T-helper 9 cell (primary cell): ENCODE measurements at places on chromosomes 12 and 14.

DNA sequence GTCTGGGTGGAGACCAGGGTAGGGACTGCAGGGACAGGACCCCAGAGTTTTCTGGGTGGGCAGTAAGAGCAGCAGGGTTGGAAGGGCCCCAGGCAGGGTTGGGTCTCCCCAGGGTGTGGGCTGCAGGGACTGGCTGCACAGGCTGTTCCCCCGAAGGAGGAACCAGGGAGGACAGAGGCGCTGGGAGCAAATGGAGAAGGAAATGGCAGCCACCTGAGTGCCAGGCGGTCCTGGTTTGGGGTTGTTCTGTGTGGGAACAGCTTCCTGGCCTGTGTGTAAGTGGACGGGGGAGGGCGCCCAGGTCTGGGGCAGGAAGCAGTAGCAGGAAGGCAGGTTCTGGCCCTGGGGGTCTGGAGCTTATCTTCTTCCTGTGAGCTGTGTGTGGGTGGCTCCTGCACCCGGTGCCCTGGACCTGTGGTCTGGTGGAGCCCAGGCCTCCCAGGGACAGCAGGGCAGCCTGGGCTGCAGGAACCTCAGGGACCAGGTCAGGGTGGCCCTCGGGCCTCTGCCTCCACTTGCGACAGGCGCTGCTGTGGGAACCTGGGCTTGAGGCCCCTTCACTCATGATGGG lies 372.8 kb downstream of the TMEM121 start:
- DNase-seq = no peak

- DNase-seq = no peak
Measured at GRCh38 chr12:96350982-96351381, 49.3 kb downstream of the CDK17 start.

GRCh38 chr12:58189893-58190292 lies 248.5 kb downstream of the ATP23 start:
- DNase-seq = no peak

DNA sequence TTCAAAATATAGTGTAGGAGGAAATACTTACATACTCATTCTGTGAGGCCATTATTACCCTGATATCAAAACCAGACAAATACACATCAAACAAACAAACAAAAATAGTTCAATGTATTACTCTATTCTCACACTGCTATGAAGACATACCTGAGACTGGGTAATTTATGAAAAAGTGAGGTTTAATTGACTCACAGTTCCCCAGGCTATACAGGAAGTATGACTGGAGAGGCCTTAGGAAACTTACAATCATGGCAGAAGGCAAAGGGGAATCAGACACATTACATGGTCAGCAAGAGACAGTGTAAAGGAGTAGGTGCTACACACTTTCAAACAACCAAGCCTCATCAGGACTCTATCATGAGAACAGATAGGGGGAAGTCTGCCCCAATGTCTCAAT lies 1023.2 kb downstream of the TMTC2 start:
- DNase-seq = no peak

- no peak for DNase-seq
Measured at GRCh38 chr14:54762296-54762695, 140.3 kb downstream of the GCH1 start.

- no peak for DNase-seq
Measured at GRCh38 chr14:32571995-32572866, 243.1 kb downstream of the AKAP6 start.

- no peak for DNase-seq
Measured at GRCh38 chr12:29638528-29638927, 141.0 kb upstream of the OVCH1 start.

DNA sequence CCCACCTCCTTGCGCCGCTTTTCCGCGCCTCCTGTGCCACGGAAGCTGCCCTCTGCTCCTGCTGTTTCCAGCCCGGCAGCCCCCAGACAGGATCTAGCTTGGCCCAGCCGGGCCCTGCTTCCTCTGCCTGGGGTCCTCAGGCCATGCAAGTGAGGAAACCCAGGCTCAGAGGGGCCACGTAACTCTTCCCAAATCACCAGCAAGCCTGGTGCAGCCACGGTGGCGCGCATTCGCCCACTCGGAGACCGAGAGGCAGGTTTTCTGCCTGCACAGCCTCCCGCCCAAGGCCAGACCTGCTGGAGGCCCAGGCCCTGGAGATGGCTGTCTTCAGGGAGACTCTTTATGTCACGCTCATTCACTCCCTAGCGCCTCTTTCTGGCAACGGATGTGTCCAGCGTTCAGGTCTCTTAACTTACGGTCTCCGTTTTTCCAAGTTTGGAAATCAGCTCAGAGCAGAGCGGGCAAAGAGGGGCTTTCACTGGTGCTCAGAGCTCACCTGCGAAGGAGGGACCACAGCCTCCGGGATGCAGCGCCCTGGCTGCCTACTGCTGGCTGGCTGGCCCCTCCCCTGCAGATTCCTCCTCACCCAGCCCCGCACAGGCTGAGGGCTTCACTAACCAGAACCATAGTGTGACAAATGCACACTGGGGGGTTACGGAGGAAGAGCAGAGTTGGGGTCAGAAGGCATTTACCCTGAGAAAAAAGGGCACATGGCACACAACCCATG lies 20.6 kb upstream of the CEP170B start:
- no peak for DNase-seq

- peak; percentile 48 for DNase-seq
Measured at GRCh38 chr12:13196130-13196921, at the start of gene EMP1. EMP1 (plus strand) TSS chr12:13196726; CDS start chr12:13211511, 14,785 bp downstream.

DNA sequence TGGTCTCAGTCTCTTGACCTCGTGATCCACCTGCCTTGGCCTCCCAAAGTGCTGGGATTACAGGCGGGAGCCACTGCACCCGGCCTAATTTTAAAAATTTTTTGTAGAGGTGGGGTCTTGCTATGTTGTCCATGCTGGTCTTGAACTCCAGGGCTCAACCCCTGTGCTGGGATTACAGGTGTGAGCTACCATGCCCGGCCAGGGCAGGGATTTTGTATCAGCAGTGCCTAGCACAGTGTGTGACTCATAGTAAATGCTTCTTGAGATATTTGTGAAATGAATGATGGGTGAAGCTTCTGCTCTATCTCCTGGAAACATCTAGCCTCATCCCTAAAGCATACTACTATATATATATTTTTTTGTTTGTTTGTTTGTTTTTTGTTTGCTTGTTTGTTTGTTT lies 36.5 kb downstream of the CCDC63 start:
- DNase-seq = no peak

- DNase-seq = no peak
Measured at GRCh38 chr14:71121711-71122110, 214.5 kb downstream of the PCNX1 start.
